Keratinocyte (primary cell): ENCODE measurements at places on chromosomes 7 and 10. TPM values are rescaled to one million over a fixed set of nuclear protein-coding genes. Genes with fewer than 3 reads are reported as not detected.

SKIDA1 gene
- polyA plus RNA-seq = 0.13 to 0.44 TPM (median 0.15 TPM) in 3 replicates

RAB19 gene
- 0.10 to 0.22 TPM in 2 of 3 replicates, not detected in the other for polyA plus RNA-seq

DNA sequence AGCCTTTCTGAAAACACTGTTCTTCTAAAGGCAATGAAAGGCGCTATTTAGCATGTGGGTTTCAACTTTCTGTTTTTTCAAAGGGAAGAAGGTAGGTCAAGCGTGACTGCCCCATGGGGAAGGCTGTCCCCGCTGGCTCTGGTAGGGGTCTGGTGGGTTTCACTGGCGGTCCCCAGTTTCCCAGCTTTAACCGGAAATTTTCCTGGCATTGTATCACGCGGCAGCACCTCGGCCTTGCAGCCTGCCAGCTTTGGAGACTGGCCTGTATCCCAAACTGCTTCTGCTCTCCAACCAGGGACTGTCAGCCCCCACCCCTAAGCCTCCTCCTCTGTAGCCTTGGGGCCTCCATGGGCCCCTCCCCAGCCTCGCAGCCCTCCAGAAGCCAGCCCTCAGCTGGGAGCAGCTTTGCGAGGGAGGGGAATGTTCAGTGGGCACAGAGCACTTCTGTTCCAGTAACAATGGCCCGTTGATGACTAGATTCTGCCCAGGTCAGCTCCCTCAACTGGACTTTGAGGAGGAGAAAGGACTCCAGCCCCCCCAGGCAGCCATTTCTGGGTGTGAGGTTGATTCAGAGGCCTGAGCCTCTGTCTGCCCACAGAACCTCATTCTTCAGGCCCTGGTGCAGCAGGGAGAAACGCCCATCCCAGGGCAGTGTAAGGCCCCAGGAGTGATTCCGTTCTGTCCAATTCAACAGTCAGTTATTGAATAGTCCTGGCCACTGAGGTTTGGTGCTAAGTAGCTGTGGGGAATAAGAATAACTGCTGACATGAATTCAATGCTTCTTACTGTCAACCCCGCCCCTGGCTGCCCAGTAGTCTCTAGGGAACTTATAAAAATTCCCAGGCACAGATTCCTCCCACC is 17.1 kb downstream of the CHST3 start:
- no peak for DNase-seq

GRCh38 chr7:7384228-7384627 is 151.4 kb downstream of the COL28A1 start:
- no peak for DNase-seq

GRCh38 chr10:70715853-70716795 is 43.8 kb downstream of the ADAMTS14 start:
- no peak for DNase-seq

- no peak for DNase-seq
Observed at GRCh38 chr7:102205915-102206314, 80.8 kb upstream of the SH2B2 start.

DNA sequence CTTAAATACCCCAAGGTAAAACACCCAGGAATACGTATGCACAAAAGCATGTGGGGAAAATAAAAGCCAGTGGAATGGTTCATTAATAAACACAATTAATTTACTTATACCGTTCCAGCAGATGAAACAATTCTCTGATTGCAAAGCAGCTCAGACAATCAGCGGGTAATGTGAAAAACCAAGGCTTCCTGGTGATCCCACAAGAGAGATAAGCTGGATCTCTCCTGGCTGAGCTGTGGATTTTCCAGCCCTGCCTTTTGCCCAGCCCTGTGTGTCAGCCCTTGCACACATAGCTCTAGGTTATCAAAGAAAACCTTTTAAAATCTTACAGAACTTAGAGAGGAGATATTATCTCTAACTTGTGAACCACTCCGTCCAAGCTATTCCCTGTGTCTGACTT is 1010.7 kb upstream of the AUTS2 start:
- no peak for DNase-seq
